Activated CD4-positive, alpha-beta T cell treated with anti-CD3 and anti-CD28 coated beads, Interleukin-2, amount 10 ng/mL, durations not matched to agents 24 days and 14 days (primary cell): ENCODE measurements at places on chromosomes 11 and 22. TPM values are rescaled to one million over a fixed set of nuclear protein-coding genes. Genes with fewer than 3 reads are reported as not detected.

GRCh38 chr22:31439808-31440207, 40.4 kb downstream of the DRG1 start:
- H3K27me3 ChIP-seq: no peaks in the 10 kb centered on the region
- H3K36me3 ChIP-seq: peaks cover 83% of the 10 kb centered on the region
- peaks cover 3% of the 10 kb centered on the region for H3K4me1 ChIP-seq
- H3K27ac ChIP-seq: no peak overlapping the region
- no peak overlapping the region for H3K4me3 ChIP-seq

DNA sequence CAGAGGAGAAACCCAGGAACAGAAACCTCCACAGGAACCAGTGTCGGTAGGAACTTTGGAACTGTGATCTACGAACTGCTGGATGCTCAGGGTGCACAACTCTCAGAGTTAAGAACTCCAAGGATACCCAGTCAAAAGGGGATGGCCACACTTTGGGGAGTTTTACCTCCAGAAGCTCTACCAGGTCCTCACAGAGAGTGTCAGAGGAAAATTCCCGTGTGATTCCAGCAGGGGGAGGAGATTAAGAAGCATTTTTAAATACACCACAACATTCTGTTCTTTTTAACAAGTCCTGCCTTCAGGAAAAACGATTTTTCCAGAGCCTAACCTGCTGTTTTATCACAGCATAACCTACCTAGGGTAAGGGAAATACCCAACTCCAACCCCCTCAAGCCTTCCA, 104.0 kb downstream of the SOX6 start:
- H3K27ac ChIP-seq: no peak overlapping the region
- H3K27me3 ChIP-seq: no peaks in the 10 kb centered on the region
- H3K36me3 ChIP-seq: no peaks in the 10 kb centered on the region
- H3K4me1 ChIP-seq: no peaks in the 10 kb centered on the region
- DNase-seq: no peak
- H3K4me3 ChIP-seq: no peak overlapping the region

DNA sequence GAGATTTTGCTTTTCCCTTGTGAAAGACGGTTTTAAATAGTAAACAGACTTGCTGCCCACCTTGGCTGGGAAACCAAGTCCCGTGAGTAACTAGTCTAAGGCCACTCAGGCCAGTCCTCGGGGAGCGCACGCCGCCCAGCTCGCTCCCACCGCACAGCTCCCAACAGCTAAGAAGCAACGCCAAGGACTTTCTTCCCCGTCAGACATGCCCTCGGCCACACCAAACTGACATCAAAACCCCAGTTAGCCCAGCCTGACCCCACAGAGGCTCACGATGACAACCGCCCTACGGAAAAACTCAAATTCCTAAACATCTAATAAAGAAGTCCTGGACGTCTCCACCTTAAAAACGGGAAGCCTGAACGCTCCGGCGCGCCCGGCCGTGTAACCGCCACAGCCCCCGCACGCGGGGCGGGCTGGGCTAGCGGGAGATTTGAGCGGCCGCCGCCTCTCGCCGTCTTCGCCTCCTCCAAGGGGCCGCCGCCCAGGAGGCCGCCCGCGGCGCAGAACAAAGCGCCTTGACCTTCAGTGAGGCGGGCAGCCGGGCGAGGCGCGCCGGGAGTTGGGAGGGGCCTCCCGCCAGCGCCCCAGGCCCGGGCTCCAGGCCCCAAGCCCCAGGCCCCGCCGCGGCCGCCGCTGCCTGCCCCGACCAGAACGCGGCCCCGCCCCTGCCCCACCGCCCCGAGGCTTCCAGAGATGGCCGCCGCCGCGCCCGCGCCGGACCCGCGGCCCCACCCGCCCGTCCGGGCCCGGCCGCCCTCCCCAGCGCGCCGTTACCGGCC, 486 bp downstream of the NAP1L4 start:
- H3K4me1 ChIP-seq: peaks cover 33% of the 10 kb centered on the region
- no peaks in the 10 kb centered on the region for H3K27me3 ChIP-seq
- peak overlapping the region; percentile 99 for H3K27ac ChIP-seq
- peaks cover 36% of the 10 kb centered on the region for H3K36me3 ChIP-seq

SOX6 gene
- total RNA-seq: not detected in 2 replicates

TEX12 gene
- total RNA-seq: not detected in 2 replicates

DNA sequence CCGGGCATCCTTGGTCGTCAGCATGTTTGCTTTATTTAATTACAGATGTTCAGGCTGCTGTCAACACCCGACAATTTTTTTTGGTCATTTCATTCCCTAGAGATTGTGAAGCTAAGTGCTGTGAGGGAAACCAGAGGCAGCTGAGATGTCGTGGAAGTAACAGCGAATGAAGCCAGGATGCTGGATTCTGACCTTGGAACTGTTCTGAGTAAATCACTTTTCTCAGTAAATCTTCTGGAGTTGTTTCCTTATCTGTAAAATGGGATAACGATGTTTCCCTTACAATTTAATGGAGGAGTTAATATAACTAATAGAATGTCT, 390 bp upstream of the CKAP5 start:
- H3K36me3 ChIP-seq: peaks cover 5% of the 10 kb centered on the region
- peaks cover 1% of the 10 kb centered on the region for H3K27me3 ChIP-seq
- no peak for DNase-seq
- peak overlapping the region; percentile 97 for H3K27ac ChIP-seq
- peak overlapping the region; percentile 88 for H3K4me3 ChIP-seq

GRM5 gene
- not detected in 2 replicates for total RNA-seq

CHST1 gene
- total RNA-seq: 0.28 and 0.36 TPM in 2 replicates

DNA sequence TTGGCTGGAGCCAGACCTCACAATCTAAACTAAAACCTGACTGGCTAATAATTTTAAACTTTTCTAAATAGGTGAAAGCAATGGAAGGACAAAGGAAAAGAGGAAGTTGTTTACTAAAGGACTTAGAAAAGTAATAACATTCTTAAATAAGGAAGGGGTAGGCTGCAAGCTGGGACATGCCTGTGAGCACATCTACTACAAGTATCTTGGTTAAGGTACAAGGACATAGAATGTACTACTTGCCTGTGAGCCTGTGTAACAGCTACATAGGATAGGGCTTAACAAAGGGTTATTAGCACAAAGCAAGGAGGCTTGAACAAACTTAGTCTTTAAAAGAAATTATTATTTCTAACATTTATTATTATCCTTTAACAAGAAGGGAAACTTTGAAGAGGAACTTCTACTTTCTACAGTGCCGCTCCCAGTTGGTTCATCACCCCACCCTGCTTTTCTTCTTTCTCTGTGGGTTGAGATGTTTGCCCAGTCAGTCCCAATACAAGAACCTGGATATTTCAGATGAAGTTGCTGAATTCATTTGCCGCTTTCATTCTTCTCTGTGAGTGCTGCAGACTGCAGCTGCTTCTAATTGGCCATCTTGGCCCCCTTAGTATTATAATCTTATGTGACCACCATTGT, 87.5 kb downstream of the PRMT3 start:
- H3K4me3 ChIP-seq: no peak overlapping the region
- DNase-seq: no peak
- H3K27ac ChIP-seq: no peak overlapping the region
- H3K36me3 ChIP-seq: peaks cover 45% of the 10 kb centered on the region
- peaks cover 8% of the 10 kb centered on the region for H3K4me1 ChIP-seq

AQP11 gene
- total RNA-seq: 0.38 and 0.65 TPM in 2 replicates

DNA sequence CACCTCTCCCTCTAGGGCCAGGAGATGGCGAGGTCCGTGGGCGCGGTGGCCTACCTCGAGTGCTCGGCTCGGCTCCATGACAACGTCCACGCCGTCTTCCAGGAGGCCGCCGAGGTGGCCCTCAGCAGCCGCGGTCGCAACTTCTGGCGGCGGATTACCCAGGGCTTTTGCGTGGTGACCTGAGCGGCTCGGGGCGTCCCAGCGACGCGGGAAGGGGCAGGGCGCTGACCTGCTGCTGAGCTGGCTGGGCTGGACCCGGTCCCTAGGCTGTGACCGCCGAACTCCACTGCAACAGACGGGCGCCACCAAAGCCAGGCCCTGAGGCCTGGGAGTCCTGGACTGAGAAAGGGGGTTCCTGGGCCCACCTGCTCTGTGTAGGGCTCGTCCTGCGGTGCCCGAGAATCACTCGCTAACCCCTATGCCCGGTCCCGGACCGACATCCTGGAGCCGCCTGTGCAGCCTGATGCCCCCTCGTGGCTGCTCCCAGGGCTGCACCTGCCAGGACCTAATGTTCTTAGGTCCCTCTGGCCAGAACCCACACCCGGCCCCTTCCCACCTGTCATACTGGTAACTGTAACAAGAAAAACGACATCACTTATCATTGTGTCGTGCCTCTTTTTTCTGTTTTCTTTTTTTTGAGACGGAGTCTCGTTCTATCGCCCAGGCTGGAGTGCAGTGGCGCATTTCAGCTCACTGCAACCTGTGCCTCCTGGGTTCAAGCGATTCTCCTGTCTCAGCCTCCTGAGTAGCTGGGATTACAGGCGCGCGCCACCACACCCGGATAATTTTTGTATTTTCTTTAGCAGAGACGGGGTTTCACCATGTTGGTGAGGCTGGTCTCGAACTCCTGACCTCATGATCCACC, 15.0 kb downstream of the RHOD start:
- peak overlapping the region; percentile 72 for H3K4me3 ChIP-seq
- peak; percentile 94 for DNase-seq
- no peaks in the 10 kb centered on the region for H3K36me3 ChIP-seq
- no peak overlapping the region for H3K27ac ChIP-seq
- peaks cover 2% of the 10 kb centered on the region for H3K4me1 ChIP-seq
- H3K27me3 ChIP-seq: peaks cover 10% of the 10 kb centered on the region

CD248 gene
- not detected in 2 replicates for total RNA-seq

- H3K27me3 ChIP-seq: no peaks in the 10 kb centered on the region
- H3K36me3 ChIP-seq: peaks cover 19% of the 10 kb centered on the region
- DNase-seq: peak; percentile 96
- peak within 1 kb of the TSS; percentile 96 for H3K4me3 ChIP-seq
- H3K4me1 ChIP-seq: peaks cover 45% of the 10 kb centered on the region
Observed at GRCh38 chr22:50529897-50530579, at the start of gene TYMP. Gene TYMP, minus strand, starts transcription at chr22:50530012. Its CDS starts 303 bp downstream, at chr22:50529709.

- peaks cover 22% of the 10 kb centered on the region for H3K27me3 ChIP-seq
- no peak overlapping the region for H3K27ac ChIP-seq
- H3K4me3 ChIP-seq: no peak overlapping the region
- no peaks in the 10 kb centered on the region for H3K36me3 ChIP-seq
- no peak for DNase-seq
- peaks cover 10% of the 10 kb centered on the region for H3K4me1 ChIP-seq
Observed at GRCh38 chr11:61754534-61755482, 2.4 kb downstream of the MYRF start.
